ENCODE measurements at places on chromosomes 13 and 19.

DNA sequence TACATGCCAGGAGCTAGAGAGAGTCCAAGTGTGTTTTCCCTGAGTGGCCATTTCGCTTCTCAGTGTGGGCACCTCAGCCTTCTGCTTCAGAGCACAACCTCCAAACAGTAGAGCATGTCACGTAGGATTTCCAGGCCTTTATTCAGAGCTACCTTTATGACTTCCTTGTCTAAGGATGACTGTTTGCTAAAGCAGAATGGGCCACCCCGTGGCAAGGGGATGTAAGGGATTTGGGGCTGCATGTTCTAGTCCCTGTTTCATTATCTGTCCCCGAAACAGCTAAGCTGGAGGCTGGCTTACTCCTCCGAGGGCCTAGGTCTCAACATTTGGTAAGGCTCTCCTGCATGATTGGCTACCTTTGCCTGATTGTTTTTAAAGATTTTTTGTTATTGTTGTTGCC is 6.0 kb downstream of the RNASEH2B start:
- no peak for DNase-seq

GRCh38 chr19:4800591-4801081 is 9.1 kb downstream of the FEM1A start:
- DNase-seq, result no peak

DNA sequence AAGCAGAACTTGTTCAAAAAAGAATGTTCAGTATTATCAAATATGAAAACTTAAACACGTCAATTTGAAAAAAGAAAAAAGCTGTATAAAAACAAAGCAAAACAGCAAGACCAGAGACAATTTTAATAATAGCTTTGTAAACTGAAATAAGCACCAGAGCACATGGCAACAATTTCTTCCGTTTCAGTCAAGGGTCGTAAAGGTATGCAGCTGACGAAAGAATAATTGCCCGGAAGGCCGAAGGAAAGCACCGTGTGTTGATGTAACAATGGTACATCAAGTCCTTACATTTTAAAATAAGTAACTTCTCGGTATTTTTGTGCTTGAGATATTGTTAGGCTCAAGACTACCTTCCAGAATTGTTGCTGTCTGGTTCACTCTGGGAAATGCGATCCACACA is 1.7 kb downstream of the PROSER1 start:
- no peak for DNase-seq

- DNase-seq, result no peak
Observed at GRCh38 chr13:28741084-28741491, 22.3 kb upstream of the SLC46A3 start.

All from stimulated activated CD8-positive, alpha-beta memory T cell treated with anti-CD3 and anti-CD28 coated beads, Interleukin-15, amount 100 ng/mL, for 24 hours (primary cell).